ENCODE measurements at places on chromosomes 6 and 20.

- DNase-seq = no peak
These were observed 242.9 kb downstream of the CDC5L start for GRCh38 chr6:44630125-44631028.

DNA sequence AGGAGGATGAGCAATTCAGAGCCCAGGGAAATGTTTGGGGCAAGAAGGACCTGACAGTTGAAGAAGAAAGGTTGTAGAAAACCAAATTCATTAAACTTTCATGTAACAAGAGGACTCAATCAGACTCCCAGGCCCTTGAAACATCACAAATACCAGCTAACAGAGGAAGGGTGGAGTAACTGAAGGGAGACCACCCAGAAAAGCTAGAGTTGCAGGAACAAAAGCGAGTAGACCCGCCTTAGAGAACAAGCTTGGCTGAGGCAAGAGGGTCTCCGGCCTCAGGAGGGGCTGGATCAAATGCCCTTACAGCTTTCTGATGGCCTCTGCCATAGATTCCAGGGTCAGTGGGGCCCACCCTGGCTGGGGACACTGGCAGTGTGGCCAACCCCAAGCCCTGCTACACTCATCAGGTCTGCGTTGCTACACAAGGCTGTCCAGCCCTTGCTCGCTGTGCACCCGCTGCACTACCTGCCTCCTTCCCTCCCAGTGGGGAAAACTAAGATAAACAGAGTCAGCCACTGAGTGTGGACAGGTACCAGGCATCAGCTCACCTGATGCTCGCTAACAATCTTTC is 110.0 kb downstream of the SLC23A2 start:
- no peak for DNase-seq

DNA sequence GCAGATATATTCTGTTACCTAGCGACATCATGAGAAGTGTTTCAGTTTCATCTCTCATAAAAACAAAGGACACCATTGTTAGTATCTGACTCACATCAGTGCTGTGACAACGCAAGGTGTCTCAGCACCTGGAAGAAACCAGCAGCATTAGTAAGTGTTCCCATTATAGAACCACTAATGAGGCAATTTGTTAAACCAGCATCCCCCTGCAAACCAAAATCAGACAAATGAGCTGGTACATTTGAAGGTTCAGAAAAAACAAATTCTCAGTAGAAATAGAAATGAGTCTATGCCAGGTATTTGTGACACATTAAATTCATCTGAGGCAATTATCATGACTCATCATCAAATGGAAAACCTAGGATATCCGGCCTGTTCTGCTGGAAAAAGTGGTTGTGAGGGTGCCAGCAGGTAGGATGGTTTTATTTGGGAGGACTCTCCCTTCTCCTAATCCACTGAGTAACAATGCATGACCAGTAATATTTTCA is 151.7 kb downstream of the TMEM200A start:
- DNase-seq = no peak

- DNase-seq = no peak
These were observed 218.6 kb upstream of the ZFP64 start for GRCh38 chr20:52410182-52410647.

- DNase-seq = no peak
These were observed 17.8 kb upstream of the RSPO3 start for GRCh38 chr6:127100510-127101140.

DNA sequence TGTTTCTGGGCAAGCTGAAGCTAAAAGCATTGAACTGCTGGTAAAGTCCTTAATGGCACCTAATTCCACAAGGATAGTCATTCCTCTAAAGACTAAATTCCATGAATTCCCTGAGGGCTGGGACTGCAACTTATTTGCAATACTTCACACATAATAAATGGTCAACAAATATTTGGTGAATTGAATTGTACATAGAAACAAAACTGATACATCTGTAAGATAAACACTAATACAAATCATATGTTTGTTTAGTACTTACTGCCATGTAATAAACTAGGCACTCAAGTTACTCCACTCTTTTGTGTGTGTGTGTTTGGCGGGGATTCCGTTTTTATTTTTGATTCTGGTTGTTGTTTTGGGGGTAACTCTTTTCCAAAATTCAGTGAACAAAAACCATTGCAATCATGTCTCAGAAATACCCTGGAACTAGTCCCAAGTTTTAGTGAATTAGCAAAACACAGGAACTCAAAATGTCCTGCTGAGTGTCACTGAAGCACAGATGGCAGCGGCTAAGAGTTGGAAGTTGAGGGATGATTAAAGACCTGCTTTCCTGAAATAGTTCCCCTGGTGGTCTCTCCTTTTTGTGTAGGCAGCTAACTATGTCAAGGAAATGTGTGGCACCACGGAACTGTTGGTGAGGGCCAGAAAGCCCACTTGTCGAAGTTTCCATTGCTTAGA is 74.8 kb upstream of the SNRPB2 start:
- no peak for DNase-seq

- no peak for DNase-seq
These were observed 32.0 kb upstream of the TFAP2D start for GRCh38 chr6:50681213-50681824.

DNA sequence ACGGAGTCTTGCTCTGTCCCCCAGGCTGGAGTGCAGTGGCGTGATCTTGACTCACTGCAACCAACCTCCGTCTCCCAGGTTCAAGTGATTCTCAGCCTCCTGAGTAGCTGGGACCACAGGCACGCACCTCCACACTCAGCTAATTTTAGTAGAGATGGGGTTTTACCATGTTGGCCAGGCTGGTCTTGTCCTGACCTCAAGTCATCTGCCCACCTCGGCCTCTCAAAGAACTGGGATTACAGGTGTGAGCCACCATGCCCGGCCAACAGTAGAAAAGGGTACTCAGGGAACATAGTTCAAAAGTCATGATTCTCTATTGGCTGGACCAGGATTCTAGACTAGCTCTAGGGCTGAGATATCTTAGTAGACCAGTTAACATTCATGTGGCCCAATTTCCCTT is 5.6 kb downstream of the CSNK2A1 start:
- DNase-seq = no peak

- DNase-seq = no peak
These were observed 104.4 kb upstream of the FOXP4 start for GRCh38 chr6:41441598-41442351.

- no peak for DNase-seq
These were observed 8.3 kb downstream of the FGD2 start for GRCh38 chr6:37013516-37014491.

- no peak for DNase-seq
These were observed 290.0 kb downstream of the HAO1 start for GRCh38 chr20:7650086-7650879.

- no peak for DNase-seq
These were observed 16.3 kb upstream of the VEGFA start for GRCh38 chr6:43753570-43754183.

DNA sequence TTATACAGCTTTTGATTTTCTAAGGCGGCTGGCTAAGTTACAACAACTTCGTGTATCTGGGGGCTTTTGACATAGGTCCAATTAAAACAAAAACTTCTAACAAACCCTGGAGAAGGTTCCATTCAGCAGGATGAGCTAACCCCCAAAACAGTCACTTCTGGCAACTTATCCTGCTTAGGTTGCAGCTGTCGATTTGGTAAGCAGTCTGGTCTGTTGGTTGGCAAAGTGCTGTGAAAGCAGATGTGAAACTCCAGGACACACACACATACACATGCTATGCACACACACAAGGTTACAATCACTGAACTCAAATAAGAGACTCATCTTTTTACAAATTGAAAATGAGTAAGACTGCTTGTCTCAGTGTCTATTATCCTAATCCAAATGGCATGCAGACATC is 119.0 kb upstream of the STMND1 start:
- DNase-seq = no peak

- DNase-seq = no peak
These were observed at the start of gene DCDC2 for GRCh38 chr6:24357336-24358218. Gene DCDC2 (minus strand): TSS chr6:24358059. CDS start chr6:24357750, 309 bp downstream.

DNA sequence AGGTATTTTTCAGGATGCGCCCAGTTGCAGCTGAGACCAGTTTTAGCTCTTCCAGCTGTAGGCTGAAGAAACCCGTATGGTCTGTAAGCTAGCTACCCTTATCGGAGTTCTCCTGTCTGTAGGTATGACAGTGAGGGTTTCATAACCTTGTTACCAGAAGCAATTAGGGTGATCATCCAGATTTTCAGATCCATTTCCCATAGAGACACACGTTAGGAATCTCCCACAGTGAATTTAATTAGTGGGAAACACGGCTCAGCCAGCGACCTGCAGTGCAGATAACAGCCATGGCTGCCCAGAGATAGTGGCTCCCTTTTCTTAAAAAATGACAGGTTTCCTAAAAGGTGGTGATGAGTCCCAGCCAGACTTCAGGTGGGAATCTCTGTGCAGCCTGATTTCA is 111.1 kb downstream of the BTBD3 start:
- no peak for DNase-seq

DNA sequence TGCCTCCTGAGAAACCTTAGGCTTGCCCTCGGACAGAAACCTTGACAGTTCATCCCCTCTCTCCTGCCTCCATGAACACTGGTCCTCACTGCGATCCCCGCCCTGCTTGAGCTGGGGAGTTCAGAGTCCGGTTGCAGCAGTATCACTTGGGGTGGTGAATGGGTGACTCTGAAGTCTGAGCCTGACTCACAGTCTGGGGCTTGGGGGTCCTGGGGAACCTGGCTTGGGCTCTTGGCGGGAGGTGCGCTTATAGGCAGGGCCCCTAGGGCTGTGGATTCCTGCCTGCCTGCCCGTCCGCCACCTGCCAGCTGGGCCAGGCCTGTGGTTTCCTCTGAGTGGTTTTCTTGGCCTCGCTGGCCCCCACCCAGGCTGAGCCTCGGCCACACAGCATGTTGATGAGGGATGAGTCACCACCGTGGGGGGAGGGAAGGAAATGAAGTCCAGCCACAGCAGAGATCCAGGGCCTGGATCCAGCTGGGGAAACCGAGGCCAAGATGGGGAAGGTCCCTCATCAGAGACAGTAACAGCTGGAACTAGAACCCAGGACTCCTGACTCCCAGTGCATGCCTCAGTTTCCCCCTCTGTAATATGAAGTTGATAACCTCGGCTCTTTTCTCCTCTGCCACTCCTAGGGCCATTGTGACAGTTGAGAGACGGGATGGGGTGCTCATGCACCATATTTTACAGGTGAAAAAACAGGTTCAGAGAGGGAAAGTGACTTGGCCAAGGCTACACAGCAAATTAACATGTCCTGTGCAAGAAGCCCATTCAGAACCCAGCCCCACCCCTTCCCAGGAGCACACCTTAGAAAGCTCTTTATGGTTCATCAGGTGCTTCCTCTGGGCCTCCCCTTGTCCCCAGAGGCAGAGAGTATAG is 9.2 kb downstream of the FOXS1 start:
- DNase-seq = peak; percentile 75

GRCh38 chr6:4510317-4510716 is 265.9 kb upstream of the CDYL start:
- no peak for DNase-seq

DNA sequence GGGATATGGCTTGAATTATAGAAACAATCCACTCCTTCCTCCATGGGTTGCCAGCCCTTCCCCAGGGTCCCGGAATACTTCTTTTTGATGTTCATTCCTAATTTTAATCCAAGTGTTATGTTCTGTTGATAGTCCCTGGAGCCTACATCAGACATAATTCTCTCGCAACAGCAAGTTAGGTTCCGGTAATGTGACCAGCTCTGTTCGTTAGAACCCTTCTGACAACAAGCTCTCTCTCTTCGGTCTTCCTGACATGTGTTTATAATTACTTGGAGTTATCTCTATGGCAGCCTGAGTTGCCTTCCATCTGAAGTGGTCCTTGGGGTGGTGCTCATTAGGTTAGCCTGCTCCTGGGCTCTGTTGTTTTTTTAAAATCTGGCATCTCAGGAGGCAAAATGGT is 506.9 kb upstream of the JARID2 start:
- no peak for DNase-seq

GRCh38 chr6:44011350-44011920 is 115.8 kb downstream of the MRPL14 start:
- DNase-seq = no peak

GRCh38 chr6:166644681-166645080 is 17.6 kb upstream of the RPS6KA2 start:
- no peak for DNase-seq

- no peak for DNase-seq
These were observed 51.9 kb downstream of the SYNE1 start for GRCh38 chr6:152585236-152585635.

DNA sequence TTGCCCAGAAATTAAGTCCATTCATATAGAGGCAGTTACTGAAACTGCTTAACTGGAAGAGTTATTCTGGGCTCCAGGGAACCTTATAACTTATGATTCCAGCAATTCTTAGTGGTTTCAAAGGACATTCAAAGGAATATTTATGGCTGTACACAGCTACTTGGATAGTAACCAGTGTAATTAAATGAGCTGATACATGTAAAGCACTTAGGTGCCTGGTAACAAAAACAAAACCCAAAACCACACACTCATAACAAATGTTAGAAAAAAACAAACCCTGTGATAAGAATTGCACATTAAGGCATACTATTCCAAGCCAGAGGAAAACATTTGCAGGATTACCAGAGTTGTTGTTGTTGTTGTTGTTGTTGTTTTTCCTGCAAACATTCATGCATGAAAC is 51.5 kb downstream of the STK4 start:
- DNase-seq = no peak

GRCh38 chr6:92810913-92811312 is 608.4 kb downstream of the EPHA7 start:
- no peak for DNase-seq

DNA sequence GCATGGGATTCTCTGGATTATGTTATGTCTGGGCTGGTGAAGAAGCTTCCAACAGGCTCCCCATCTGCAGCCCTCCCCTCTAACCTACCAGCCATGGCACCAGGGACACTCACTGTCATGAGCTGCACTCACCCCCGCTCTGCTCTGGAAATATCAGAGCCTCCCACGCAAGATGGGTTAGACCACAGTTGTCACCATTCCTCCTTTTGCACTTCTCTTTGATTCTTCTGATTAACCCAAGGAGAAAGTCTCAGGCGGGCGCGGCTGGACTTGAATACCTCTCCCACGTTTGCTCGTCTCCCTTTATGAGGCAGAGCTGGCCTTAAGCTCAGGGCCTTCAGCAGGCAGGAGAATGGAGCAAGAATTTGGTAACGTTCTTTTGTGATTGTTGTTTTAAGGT is 128.1 kb downstream of the CEBPB start:
- no peak for DNase-seq

GRCh38 chr6:78436335-78436734 is 431.0 kb upstream of the IRAK1BP1 start:
- peak; percentile 1 for DNase-seq

- DNase-seq = no peak
These were observed 33.9 kb downstream of the PPARD start for GRCh38 chr6:35376281-35376680.

DNA sequence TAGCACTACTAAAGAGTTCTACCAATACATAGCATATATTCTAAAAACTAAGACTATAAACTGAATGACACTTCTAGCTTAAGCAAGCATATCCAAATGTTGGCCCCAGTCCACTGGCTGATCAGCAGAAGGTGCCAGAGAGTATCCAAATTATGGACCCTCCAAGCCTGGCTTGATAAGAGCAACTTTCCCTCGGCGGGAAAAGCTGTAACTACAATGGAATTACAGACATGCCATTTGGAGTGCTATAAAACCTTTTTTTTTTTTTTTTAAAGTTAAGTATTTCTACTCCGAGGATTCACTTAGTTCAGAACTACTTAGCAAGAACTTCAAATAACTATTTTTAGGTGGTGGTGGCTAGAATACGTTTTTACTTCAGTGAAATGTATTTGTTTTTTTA is 94.6 kb downstream of the EPB41L2 start:
- DNase-seq = no peak

Measured in HFF-Myc (cell line).